ENCODE measurements at places on chromosomes 1 and 21.
A peak's percentile ranks its signal among the peaks of the same experiment; 100 is the strongest.

DNA sequence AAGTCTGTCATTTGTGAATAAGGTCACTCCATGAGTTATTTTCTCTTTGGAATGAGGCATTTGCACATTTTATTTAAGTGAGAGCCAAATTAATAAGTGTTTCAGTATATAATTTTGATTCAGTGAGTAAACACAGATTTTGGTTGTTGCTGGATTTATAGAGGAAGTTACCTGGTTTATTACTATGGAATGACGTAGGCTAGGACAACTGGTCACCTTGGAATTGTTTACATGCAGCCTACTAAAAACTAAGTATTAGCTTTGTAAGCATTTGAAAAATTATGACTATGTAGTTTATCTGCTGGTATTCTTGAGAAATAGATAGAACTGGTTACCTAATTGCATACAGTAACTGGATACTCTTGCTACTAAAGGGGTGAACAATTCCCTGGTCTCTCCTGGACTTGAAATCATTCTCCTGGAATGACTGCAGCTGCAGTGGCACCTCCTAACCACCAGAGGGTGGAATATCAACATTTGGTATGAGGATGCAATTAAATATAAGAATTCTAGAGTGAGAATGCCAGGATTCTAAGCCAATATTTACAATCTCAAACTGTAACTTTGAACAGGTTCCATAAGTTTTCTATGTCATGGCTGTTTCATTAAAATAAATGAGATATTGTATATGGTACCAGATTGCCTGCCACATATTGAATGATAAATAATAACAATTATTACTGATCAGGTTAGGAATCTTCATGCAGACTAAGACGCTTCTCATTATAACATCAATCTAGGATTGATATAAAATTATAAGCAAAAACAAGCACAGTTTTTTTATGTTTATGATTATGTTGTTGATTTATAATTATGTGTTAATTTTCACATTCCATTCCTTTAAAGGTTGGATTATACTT lies 3.5 kb upstream of the KRTAP27-1 start:
- DNase-seq, result no peak

GRCh38 chr1:182080955-182081582 lies 19.6 kb upstream of the ZNF648 start:
- no peak for DNase-seq

- no peak for DNase-seq
Measured at GRCh38 chr1:162446946-162447345, 35.0 kb upstream of the SH2D1B start.

- no peak for DNase-seq
Measured at GRCh38 chr1:58397187-58397820, 149.2 kb downstream of the OMA1 start.

DNA sequence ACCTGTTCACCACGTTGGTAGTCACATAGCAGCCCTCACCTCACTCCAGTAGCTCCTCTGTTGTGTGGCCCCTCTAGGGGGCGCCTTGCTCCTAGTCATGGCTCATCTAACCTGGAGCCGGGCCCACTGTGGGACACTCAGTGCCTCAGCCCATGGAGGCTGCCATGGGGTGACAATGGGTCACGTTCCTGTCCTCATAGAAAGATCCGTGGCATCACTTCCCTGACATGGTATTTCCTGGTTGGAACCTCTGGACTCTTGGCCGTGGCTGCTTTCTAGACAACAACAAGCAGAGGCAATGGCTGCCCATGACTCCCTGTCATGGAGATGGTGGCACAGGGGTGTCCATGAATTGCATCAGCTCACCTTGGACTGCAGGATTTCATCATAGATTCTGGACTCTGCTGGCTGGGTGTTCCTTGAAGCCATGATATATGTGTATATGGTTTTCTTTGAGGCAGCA lies 27.5 kb upstream of the SLAMF6 start:
- peak; percentile 50 for DNase-seq

- DNase-seq, result no peak
Measured at GRCh38 chr1:45410850-45411509, 70.7 kb upstream of the MUTYH start.

DNA sequence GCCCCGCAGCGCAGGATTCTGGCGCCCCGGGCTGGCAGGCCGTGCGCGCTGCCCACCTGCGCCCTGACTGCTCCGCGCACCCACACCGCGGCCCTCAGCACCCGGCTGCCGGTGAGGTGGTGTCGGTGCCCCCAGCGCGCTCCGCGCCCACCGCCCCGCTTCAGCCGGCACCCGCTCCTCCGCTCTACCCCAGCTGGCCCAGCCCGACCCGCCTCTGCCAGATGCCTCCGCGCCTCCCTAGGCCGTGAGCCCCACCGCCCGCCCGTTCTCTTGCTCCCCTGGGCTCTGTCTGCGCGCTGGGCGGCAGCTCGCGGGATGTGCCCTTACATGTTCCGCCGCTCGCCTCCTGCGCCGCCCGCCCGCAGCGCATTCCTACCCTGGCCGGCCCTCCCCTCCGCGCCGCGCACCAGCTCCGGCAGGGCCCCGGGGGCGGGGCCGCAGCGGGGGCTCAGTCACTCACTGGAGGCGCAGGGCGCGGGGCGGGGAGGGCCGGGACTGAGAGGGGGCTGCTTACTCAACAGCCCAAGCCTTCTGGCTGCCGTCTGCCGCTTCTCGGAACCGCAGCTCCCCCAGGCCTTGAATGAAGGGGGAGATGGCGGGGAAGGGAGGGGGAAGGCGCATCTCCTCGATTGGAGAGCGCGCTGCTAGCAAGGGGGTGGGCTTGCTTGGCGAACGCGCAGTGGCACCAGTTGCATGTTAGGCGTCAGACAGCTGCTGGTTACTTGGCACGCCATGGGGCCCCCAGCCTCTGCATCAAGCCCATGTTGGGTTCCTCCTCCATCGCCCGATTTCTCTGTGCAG lies at the start of gene PHLDA3:
PHLDA3 (minus strand) TSS at position 345 of the 801 bp plus-strand sequence. CDS start 402 bp downstream, outside the sequence.
- DNase-seq, result no peak

- DNase-seq, result no peak
Measured at GRCh38 chr1:74858136-74858535, 125.2 kb downstream of the TYW3 start.

- no peak for DNase-seq
Measured at GRCh38 chr1:241972703-241973369, 15.3 kb downstream of the BECN2 start.

DNA sequence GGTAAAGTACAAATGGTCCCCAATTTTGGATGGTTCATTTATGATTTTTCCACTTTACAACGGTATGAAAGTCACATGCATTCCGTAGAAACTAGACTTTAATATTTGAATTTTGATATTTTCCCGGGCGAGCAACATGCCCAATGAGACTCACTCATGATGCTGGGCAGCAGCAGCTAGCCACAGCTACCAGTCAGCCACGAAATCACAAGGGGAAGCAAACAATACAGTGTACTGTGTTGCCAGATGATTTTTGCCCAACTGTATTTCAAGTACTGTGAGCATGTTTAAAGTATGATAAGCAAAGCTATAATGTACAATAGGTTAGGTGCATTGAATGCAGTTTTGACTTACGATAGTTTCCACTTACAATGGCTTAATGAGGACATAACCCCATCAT lies 266.8 kb downstream of the VAV3 start:
- no peak for DNase-seq

GRCh38 chr1:219173434-219173757 lies 282 bp upstream of the LYPLAL1 start:
- DNase-seq, result no peak

GRCh38 chr1:169568497-169568896 lies 17.8 kb downstream of the F5 start:
- no peak for DNase-seq

DNA sequence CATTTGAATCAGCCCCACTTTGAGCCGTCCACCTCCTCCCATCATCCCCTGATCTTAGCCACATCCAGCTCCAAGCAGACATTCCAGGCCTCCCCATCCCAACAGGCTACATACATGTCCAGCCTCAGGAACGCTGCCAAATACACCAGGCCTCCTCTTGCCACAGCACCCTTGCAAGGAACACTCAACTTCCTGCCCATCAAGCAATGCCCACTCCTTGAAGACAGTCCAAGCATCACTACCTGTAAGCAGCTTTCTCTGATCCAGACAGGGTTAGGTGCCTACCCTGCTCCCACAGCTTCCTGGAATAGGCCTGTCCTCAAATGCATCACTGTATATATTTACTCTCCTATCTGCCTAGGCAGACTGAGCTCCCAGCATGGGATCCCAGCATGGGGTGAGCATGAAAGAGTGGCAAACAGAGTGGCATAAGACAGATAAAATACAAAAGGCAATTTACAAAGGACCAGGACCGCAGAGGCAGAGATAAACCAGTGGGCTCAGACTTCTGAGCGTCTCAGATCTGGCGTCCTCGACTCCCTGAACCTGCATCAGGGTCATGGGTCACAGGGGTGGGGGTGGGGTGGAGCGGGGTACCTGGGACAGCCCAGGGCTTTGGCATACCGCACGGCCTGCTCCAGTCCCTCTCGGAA lies 816 bp downstream of the HYI start:
- no peak for DNase-seq

GRCh38 chr1:195898924-195899323 lies 709.3 kb downstream of the KCNT2 start:
- DNase-seq, result no peak

- no peak for DNase-seq
Measured at GRCh38 chr1:111481387-111482221, 7.8 kb downstream of the C1orf162 start.

GRCh38 chr1:20280341-20280740 lies 10.3 kb upstream of the VWA5B1 start:
- no peak for DNase-seq

GRCh38 chr1:180255536-180256340 lies 25.7 kb downstream of the LHX4 start:
- DNase-seq, result no peak

- DNase-seq, result no peak
Measured at GRCh38 chr1:166471359-166471758, 304.6 kb upstream of the FAM78B start.

GRCh38 chr1:21046132-21046531 lies 130.6 kb downstream of the EIF4G3 start:
- no peak for DNase-seq

DNA sequence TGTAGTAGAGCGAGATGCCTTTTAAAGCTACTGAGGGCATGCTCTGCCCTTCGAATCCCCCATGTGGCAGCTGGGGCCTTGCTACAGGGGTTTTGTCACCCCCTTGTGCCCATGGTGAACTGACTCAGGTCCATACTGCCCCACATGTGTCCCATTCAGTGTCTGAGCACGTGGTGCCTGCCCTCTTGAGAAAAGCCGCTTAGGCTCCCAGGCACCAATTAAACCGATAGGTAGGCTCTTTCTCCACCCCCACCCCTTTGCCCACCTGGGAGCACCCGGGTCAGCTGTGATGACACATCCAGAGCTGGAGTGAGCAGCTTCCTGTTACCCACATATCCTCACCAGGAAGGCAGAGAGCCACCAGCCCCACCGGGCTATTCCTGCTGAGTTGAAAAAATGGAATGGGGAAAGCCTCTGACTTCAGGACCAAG lies 30.5 kb downstream of the TMCC2 start:
- no peak for DNase-seq

DNA sequence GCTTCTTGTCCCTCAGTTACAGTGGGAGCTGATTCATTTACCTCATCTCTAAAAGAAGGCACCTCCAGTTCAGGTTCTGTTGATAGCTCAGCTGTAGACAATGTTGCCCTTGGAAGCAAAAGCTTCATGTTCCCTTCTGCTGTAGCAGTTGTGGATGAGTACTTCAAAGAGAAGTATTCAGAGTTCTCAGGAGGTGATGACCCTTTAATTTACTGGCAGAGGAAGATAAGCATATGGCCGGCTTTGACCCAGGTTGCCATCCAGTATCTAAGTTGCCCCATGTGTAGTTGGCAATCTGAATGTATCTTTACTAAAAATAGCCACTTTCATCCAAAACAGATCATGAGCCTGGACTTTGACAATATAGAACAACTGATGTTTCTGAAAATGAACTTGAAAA lies 4.5 kb downstream of the ZBED6 start:
- DNase-seq, result no peak

GRCh38 chr1:172393354-172393753 lies 27.1 kb upstream of the C1orf105 start:
- DNase-seq, result no peak

DNA sequence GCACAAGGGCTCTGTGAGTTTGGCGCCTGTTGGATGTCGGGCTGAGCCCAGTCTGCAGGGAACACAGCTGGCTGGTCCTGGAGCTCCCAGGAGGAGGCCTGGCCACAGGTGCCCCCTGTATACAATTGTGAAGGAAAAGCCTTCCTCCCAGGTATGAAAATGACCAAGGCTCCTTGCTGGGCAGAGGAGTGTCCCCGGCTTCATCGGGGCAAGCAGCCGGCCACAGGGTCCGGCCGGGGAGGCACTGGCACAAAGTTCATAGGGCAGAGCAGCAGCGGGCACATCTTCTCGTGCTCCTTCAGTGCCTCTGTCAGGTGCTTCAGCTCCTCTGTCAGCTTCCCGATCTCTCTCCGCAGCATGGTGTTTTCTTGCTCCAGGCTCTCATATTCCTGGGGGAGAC lies 13.0 kb downstream of the BATF3 start:
- DNase-seq, result no peak

DNA sequence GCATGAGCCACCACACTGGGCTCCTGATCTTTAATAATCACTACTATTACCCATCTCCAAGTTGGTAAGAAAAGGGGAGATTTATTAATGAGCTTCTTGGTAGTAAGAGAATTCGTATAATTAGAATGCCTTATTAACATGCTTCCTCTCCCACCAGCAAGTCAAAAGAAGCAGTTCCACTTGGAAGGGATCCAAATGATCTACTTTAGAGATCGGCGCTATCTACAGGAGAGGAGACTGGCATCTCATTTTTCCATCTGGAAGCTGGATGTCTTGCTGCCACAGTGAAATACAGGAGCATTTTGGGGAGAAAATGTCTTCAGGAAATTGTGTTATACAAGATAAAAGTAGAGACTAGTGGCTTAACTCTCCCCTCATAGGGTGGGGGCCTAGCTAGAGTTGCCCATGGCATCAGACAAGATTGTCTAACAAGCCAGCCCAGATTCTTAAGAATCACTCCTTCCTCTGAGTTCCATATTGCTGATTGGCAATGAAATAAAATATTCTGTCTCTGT lies 33.6 kb upstream of the CAMSAP2 start:
- no peak for DNase-seq

GRCh38 chr1:227744668-227745067 lies 9.4 kb downstream of the SNAP47 start:
- DNase-seq, result no peak

GRCh38 chr1:110636149-110636935 lies 30.2 kb upstream of the KCNA2 start:
- no peak for DNase-seq

GRCh38 chr1:29584362-29584761 lies 348.0 kb downstream of the PTPRU start:
- no peak for DNase-seq

GRCh38 chr1:109837852-109838570 lies 72.6 kb upstream of the CSF1 start:
- DNase-seq, result no peak

- no peak for DNase-seq
Measured at GRCh38 chr1:113388621-113389358, 1.5 kb upstream of the MAGI3 start.
